ENCODE measurements at places on chromosomes 3 and 15. TPM values are rescaled to one million over a fixed set of nuclear protein-coding genes. Genes with fewer than 3 reads are reported as not detected.

AMIGO3 gene
- not detected for total RNA-seq

IGSF11 gene
- total RNA-seq = 0.42 TPM

HEG1 gene
- 204 TPM for total RNA-seq

CCR8 gene
- total RNA-seq = not detected

TMEM40 gene
- total RNA-seq = not detected

ATP13A5 gene
- total RNA-seq = not detected

LRRIQ4 gene
- total RNA-seq = not detected

GRCh38 chr15:59042041-59042440 lies 54.6 kb downstream of the RNF111 start:
- no peak overlapping the region for H3K27ac ChIP-seq
- no peaks in the 10 kb centered on the region for H3K36me3 ChIP-seq
- H3K4me3 ChIP-seq = no peak overlapping the region
- no peak for DNase-seq

DNA sequence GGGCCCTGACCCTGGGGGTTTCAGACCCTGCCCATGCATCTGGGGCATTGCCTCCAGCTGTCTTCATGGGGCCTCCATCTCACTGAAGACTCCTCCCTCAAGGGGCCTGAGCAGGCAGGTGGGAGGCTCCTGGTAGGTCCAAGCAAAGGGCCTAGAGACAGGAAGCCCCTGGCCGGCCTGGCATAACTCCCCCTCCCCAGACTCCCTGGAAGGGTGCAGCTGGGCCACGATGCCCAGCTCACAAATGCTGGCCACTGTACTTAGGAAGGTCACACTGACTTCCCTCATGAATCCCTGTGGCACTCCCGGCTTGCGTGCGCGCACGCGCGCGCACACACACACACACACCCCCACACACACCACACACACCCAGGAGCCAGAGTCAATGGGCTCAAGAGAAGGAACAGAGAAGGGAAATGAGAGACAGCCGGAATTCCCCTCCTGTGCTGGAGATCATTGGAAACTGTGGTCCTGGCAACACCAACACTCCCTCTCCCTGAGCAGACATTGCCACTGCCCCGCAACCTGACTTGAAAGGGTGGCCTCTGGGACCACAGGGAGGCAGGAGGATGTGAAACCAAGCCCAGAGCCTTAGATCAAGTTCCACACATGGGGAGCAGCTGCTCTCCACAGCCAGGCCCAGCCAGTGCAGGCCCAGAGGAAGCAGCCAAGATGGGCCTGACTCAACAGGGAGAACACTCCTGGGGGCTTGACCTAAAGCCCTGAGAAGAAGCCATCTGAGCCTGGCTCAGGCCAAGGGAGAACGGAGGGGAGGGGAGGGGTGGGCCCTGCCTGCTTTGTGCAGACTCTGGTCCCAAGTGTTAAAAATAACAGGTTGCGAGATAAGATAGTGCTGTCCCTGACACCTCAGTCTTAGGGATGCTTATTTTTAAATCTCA lies 69.7 kb downstream of the SCN5A start:
- no peak for DNase-seq
- no peaks in the 10 kb centered on the region for H3K27me3 ChIP-seq
- no peaks in the 10 kb centered on the region for H3K4me1 ChIP-seq
- no peak overlapping the region for H3K4me3 ChIP-seq

DNA sequence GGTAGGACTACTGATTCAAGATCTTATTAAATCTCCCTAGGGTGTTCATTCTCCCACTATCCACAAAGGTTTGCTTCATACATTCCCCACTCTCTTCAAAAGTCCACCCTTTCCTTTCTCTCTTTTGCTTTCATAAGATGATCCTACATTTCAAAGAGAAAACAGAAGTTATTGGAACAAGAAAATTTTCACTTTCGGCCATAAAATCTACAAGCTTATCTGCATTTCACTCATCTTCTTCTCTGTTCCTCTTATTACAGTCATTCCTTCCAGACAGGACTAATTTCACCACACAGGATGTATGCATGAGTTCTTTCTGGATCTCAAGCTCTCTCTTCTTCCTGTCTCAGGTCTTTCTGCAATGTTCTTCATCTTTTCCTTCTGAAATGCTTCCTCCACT lies 238.7 kb downstream of the ISL2 start:
- H3K27ac ChIP-seq = no peak overlapping the region
- H3K27me3 ChIP-seq = no peaks in the 10 kb centered on the region
- no peaks in the 10 kb centered on the region for H3K36me3 ChIP-seq

GRCh38 chr3:197283045-197283444 lies 15.4 kb downstream of the DLG1 start:
- no peaks in the 10 kb centered on the region for H3K27me3 ChIP-seq
- no peak overlapping the region for H3K27ac ChIP-seq
- H3K4me3 ChIP-seq = no peak overlapping the region
- H3K4me1 ChIP-seq = no peaks in the 10 kb centered on the region
- DNase-seq = no peak
- H3K36me3 ChIP-seq = no peaks in the 10 kb centered on the region

GRCh38 chr3:3232251-3232650 lies 52.8 kb upstream of the CRBN start:
- no peak overlapping the region for H3K27ac ChIP-seq
- H3K36me3 ChIP-seq = no peaks in the 10 kb centered on the region
- H3K4me3 ChIP-seq = no peak overlapping the region

All from aorta (tissue), 5 donors.